Renal cortical epithelial cell (primary cell): ENCODE measurements at places on chromosomes 2 and 18. TPM values are rescaled to one million over a fixed set of nuclear protein-coding genes. Genes with fewer than 3 reads are reported as not detected.

COLEC12 gene
- total RNA-seq: 0.52 and 34.7 TPM in 2 replicates

AQP4 gene
- 2.1 and 2.6 TPM in 2 replicates for total RNA-seq

BUB1 gene
- total RNA-seq: 2.2 and 23.4 TPM in 2 replicates

CHST10 gene
- total RNA-seq: 11.3 and 18.2 TPM in 2 replicates

RRM2 gene
- 3.4 and 17.9 TPM in 2 replicates for total RNA-seq

TACR1 gene
- total RNA-seq: 0.10 TPM in 1 of 2 replicates, not detected in the other

ADRA2B gene
- total RNA-seq: not detected in 2 replicates

ZBTB7C gene
- total RNA-seq: 0.17 and 0.99 TPM in 2 replicates

ZSWIM2 gene
- not detected in 2 replicates for total RNA-seq

RFTN2 gene
- total RNA-seq: under 0.01 and 0.05 TPM in 2 replicates

- no peak for DNase-seq
These were observed 78.7 kb downstream of the ICOS start for GRCh38 chr2:204015118-204015843.

DNA sequence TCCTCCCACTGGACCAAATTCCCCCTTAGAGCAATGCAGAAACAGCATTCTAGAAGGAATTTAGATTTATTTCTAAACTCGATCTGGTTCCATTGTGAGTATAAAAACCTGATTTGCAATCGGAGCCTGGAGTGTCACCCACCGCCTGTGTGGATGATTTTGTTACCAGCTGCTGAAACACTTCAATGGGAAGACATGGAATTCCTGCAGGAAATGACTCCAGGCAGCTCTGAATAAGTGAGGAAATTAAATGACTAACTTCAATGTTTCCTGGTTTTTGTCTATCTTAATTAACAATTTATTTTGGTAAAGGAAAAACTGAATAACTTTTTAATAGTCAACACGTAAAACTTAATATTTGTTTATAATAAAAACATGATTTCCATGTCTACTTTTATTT, 19.3 kb downstream of the CTAGE1 start:
- no peak for DNase-seq

DNA sequence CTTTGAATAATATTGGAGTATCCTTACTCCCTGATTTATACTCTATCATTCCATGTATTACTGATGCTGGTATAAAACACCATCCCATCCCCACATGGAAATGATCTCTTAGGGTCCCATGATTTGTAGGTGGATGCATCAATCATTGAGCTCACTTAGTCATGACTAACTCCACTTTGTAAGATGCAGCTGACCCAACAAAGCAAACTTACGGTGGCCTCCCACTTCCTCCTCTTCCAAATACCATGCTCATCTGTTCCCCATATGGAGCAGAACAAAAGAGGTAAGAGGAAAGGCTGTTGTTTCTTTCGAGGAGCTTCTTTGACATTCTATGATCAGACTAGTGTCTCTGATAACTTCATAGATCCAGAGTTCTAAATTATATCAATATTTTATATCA, 640.2 kb upstream of the SLC39A10 start:
- no peak for DNase-seq

- peak; percentile 23 for DNase-seq
These were observed 141.8 kb downstream of the ACKR3 start for GRCh38 chr2:236711440-236711839.

- DNase-seq: peak; percentile 100
These were observed 60.8 kb downstream of the EFEMP1 start for GRCh38 chr2:55862673-55863390.

GRCh38 chr2:239323447-239323846, 77.4 kb downstream of the HDAC4 start:
- no peak for DNase-seq

DNA sequence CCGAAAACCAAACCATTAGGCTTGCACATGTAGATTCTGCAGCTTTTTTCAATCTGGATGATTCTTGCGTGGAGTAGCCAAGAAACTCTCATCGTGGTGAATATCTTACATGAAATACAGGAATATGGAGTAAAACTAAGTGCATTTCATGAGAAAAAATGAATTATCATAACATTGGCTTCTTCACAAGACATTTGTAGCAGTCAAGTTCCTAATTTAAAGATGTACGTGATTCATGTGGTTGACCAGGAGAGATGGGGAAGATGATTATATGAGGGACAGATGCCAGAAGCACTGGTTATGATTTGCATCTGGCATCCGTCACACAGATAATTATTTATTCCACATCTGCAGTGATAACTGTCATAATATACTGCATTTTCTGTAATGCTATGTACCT, 90.4 kb downstream of the ANTXR1 start:
- no peak for DNase-seq

- no peak for DNase-seq
These were observed 1.7 kb downstream of the ALLC start for GRCh38 chr2:3659447-3660432.

GRCh38 chr18:9091066-9091476, 11.4 kb upstream of the NDUFV2 start:
- no peak for DNase-seq

- DNase-seq: peak; percentile 85
These were observed 136.5 kb upstream of the ETAA1 start for GRCh38 chr2:67260343-67261277.

DNA sequence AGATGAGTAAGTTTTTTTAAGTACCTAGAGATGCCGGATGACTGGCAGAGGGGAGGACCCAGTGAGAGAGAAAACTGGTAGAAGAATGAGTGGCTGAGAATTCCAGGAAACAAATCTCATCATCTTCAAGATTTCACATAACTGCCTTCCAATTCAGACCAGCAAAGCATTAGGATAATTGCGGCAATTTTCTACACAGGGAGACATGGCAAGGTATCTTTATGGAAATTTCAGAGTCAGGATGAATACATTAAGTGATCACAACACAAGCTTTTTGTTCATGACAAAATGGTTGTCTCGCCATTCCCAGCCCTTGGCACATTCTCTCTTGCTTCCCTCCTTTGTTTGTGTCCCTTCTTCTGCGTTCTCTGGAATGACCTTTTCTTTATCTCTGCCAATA, 82.1 kb downstream of the ALK start:
- no peak for DNase-seq

GRCh38 chr2:68185541-68186164, 28.0 kb downstream of the PNO1 start:
- DNase-seq: peak; percentile 27

DNA sequence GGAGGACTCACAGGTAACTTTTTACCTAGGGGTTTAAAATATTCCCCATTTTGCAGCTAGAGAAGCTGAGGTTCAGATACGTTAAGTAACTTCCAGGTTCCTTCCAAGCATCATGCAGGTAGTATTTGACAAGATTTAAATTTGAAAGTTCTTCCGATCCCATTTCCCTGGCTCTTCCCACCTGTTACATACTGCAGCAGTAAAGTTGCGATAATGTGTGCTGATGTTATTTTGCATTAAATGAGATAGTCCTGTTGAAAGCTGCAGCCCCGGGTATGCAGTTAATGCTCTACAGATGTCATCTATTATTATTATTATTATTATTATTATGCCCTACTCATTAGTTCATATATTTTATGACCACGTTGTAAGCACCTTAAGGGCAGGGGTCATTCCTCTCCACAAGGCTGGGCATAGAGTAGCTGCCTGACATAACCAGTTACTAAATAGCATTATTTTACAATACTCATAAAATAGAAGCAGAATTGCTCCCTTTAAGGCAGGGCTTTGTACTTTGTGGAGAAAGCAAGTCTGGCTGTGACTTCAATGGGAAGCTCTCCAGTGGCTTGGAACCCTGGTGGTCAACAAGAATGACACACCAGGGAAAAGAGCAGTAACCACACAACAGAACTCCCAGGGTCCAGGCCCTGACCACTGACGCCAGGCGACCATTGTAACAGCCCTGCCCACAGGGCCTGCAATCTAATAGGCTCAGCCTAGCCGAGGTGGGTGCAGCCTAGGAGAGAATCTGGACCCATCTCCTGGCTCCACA, 112.0 kb upstream of the STPG4 start:
- peak; percentile 72 for DNase-seq

- DNase-seq: no peak
These were observed 31.9 kb downstream of the BMP10 start for GRCh38 chr2:68839260-68839833.

GRCh38 chr2:164388511-164388910, 232.8 kb downstream of the GRB14 start:
- peak; percentile 96 for DNase-seq

DNA sequence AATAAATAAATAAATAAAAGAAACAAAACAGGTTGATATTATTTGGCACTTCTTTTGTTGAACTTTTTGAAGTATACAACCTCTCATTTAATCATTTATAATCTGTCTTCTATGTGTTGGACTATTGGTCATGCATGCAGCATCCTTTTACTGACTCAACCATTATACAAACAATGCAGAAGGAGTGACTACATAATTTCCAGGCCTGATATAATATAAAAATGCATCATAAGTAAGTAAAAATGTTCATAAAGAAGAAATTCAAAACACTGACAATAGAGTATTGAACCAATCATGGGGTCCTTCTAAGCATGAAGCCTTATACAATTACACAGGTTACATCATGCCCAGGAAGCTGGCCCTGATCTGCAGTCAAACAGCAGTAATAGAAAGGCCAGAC, 141.5 kb upstream of the FN1 start:
- peak; percentile 57 for DNase-seq

GRCh38 chr2:236257575-236257974, 6.6 kb downstream of the ASB18 start:
- no peak for DNase-seq

DNA sequence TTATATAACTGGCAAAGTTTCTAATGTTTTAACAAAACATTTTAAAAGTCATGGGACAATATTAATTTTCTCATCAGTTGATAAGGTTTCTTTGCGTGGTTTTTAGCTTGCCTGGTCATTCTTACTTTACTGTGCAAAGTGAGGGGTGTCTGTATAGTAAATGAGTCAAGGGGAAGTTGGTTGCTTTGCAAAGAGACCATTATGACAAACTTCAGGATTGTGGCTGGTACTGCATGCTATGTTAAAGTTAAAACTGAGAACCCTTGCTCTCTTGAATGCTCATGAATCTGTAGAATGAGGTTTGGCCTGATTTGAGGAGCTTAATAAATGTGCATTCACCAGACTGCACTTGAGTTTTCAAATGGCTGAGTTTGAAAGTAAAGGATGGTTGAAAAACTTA, 47.0 kb downstream of the COL4A4 start:
- DNase-seq: no peak

GRCh38 chr2:69709290-69709689, 32.6 kb upstream of the ANXA4 start:
- no peak for DNase-seq

- no peak for DNase-seq
These were observed 59.3 kb upstream of the ITM2C start for GRCh38 chr2:230805353-230806017.

DNA sequence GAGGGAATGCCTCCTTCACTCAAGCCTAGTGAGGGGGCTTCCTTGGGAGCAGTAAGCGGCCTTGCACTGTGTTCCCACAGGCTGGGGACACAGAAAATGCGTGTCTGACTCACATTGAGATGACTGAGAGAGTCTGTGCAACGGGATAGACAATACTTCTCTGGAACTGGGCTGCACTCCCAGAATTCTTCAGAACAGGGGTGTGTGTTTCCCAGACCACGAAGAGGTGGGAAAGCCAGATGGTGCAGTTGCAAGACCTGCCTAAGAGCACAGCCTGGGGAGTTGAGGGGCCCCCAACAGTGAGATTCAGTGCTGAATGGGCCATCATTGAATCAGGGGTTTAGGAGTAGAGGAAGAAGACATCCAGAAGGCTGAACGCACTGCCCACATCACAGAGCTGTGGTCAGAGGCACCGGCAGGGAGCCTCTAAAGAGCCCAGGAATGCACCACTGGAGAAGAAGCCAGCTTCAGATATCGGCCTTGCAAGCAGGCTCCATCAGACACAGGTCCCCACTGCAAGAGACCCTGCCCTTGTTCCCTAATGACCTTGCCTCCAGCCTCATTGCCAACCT, 36.6 kb upstream of the MRPL19 start:
- DNase-seq: no peak

DNA sequence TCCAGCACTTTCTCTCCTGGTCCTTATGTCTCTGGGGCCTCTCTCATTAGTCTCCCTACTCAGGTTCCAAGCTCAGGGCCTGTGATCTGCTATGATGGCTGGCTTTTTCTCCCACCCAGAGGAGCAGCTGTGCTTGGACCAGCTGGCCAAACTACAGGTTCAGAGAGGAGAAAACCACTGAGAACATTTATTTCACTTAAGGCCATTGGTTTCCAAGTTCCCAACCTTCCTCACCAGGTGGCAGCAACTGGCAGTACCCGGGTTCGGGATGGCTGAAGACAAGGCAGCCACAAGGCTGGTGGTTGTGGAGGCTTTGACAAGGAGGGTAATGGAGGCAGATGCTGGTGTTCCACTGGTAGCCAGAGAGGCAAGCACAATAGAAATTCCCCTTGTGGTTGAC, 29.9 kb upstream of the SELENOI start:
- peak; percentile 20 for DNase-seq

- no peak for DNase-seq
These were observed 61.1 kb downstream of the CABLES1 start for GRCh38 chr18:23196119-23197007.

DNA sequence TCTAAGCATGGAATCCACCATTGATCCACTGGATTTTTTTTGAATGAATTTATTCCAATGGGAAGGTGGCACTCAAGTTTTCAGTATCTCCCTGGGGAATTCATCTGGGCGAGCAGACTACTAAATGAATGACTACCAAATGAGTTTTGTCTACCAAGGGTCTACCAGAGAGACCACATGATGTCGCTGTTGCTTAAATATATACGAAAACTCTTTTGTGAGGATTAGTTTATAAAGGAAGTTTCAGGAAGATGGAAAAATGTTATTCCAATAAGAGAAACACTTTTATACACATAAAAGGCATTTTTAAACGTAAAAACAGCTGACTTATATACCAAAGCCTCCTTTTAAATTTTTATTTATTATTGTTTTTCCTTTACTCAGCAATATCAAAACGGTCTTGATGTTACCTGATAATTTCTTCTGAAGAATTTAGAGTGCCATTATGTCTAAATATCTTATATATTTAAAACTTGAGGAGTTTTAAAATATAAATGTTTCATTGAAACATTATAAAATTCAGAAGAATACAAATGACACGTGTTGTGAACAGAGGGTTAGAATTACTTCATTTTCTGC, 139.7 kb downstream of the HRH4 start:
- DNase-seq: peak; percentile 49

- peak; percentile 74 for DNase-seq
These were observed 13.9 kb downstream of the UBE2F start for GRCh38 chr2:237980751-237981150.

DNA sequence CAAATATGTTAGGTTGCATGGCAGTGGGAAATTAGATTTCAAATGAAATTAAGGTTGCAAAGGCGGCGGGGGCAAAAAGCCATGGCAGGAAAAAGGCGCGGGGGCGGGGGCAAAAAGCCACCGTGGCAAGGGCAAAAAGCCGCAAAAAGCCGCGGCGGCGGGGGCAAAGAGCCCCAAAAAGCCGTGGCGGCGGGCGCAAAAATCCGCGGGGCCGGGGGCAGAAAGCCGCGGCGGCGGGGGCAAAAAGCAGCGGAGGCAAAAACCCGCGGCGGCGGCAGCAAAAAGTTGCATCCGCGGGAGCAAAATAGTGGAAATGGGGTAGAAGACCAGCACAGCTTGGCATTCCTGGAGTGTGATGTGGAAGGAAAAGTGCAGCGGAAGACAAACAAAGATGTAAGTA, 417.1 kb downstream of the ANKRD30B start:
- no peak for DNase-seq
